ENCODE measurements at places on chromosomes 3 and 15.

GRCh38 chr3:156817646-156818272, 8.4 kb upstream of the LEKR1 start:
- no peak for DNase-seq

- DNase-seq, result no peak
Observed at GRCh38 chr15:69067296-69067695, 52.8 kb downstream of the NOX5 start.

DNA sequence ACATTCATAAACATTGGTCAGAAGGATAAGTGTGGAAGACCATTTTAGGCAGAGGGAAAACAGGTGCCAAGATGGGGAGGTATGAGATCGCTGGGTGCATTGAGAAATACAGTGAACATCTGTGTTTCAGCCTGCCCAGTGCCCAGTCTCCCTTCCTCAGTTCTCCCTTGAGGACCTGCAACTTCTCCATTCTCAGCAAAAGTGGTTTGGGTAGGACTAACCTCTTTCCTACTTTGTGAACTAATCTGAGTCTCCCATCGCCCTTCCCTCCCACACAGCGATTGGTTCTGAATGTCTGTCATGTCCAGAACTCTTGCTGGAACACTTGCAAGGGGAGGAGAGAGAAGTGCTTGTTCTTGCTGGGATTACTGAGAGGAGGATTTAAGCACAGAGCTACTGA, 10.9 kb upstream of the CCNL1 start:
- no peak for DNase-seq

- no peak for DNase-seq
Observed at GRCh38 chr15:92803852-92804609, 96.1 kb upstream of the CHD2 start.

DNA sequence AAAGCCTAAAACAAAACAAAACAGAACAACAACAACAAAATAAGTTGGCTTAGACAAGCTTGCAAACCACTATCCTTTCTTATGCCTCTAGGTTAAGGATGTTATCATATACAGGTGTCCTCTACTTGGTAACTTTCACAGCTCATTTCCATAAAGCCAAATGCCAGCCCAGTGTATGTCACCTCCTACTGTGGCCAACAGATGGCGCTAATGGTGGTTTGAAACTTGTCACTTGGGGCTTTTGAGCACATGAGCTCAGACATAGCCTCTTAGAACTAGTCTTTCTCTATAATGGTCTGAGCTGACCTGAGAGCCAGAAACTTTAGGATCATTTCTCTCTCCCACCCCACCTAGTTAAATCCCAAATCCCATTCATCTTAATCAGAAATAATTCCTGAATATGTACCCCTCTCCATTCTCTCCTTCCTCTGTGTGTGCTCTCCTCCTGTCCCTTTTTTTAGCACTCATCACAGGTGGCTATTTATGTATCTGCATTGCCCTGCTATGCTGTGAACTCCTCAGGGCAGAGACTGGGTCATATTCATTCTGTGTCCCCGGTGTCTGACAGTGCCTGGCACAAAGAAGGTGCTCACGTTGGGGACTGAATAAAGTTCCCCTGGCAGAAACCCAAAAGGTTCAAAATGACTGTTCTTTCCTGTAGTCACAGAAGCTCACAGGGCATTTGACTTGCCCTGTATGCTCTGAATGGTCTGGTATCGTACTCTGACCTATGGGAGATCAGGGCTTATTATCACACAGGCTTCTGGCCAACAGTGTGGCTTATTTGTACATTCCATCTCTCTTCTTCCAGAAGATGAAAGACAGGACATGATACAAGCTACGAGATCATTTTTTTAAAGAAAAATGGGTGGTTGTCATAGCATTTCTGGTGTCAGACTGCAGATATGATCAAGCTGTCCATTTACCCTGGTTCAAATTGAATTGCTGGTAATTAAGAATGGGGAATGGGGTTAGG, 319.3 kb upstream of the AZI2 start:
- peak; percentile 38 for DNase-seq

DNA sequence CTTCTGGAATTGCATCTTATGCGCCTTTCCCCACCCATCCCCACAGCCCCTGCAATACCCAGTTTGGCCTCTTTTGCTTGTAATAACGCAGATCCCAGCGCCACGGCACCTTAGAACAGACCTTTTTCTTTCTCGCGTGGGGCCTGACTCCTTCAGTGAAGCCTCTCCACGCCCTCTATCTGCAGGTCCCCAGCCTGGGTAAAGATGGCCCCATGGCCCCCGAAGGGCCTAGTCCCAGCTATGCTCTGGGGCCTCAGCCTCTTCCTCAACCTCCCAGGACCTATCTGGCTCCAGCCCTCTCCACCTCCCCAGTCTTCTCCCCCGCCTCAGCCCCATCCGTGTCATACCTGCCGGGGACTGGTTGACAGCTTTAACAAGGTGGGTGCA, 594 bp downstream of the CRELD1 start:
- DNase-seq, result no peak

GRCh38 chr3:119400466-119400865, 62.9 kb downstream of the TMEM39A start:
- DNase-seq, result no peak

GRCh38 chr3:189001559-189001958, 170.2 kb upstream of the TPRG1 start:
- no peak for DNase-seq

DNA sequence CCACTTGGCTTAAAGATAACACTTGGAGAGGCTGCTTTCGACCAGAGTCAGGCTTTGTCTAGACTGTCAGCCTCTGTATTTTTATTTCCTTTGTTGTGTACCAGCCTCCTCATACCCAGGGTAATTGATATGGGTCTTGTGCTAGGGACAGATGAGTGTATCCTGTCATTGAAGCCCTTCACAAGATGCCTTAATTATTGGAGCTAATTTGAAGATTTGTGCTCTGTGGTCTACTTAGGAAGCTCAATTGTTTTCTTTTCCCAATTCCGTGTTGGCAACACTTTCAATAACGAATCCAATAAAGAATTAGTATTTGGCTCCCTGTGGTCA, 60.5 kb upstream of the DPH6 start:
- DNase-seq, result no peak

GRCh38 chr3:194957743-194958240, 272.1 kb downstream of the FAM43A start:
- DNase-seq, result no peak

GRCh38 chr3:86989611-86990010, 1.3 kb downstream of the VGLL3 start:
- no peak for DNase-seq

- no peak for DNase-seq
Observed at GRCh38 chr15:86237111-86237500, 157.4 kb downstream of the AGBL1 start.

DNA sequence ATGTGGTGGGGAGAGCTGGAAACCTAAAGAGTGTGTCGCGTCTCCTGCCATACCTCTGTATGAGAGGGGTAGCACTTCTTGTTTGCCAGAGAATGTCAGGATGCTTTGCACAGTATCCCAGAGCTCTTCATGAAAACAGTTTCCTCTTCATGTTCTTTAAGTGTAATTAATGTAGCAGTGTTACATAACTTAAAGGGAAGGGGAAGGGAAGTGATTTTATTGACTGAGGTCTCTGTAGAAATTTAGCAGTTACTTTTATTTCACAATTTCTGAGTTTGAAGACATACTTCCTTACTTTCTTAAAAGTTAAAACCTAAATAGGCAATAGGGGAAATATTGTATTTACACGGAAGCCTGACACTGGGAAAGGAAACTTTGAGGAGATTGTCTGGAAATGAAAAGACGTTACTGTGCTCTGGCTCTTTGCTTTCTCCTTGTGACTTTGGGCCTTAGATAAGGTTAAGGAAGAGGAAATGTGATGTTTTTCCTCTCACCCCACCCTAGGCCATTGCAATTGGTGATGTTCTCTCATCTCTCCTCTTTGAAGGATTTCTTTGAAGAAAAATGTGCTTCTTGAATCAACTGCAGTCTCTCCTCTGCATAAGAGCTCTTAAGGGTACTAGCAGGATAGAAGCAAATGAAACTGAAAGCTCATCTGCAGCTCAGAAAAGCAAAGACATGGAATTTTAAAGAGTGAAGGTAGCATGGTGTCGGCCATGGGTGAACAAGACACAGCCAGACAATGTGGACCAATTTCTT, 6.0 kb downstream of the NXPE3 start:
- DNase-seq, result no peak

- no peak for DNase-seq
Observed at GRCh38 chr3:50269977-50270413, 1.0 kb downstream of the SEMA3B start.

GRCh38 chr3:113377158-113377557, 64.1 kb downstream of the CFAP44 start:
- no peak for DNase-seq

DNA sequence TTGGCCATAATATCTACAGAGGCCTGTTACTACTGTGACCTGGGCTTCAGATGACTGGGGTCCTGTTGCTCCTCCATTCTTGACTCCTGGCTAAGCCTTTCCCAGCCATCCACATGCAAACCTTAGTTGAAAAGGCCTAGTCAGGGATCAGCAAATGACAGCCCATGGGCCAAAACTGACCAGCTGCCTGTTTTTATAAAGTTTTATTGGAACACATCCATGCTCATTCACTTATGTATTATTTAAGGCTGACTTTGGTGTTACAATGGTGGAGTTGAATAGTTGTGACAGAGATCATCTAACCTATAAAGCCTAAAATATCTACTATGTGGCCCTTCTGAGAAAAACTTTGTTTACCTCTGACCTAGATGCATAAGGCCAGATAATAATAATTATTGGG, 16.8 kb upstream of the SLC4A7 start:
- DNase-seq, result no peak

GRCh38 chr15:60460931-60461330, 18.0 kb downstream of the ICE2 start:
- DNase-seq, result no peak

GRCh38 chr15:34001536-34001935, 33.2 kb downstream of the CHRM5 start:
- no peak for DNase-seq

GRCh38 chr3:16937326-16937845, 52.6 kb downstream of the PLCL2 start:
- DNase-seq, result no peak

DNA sequence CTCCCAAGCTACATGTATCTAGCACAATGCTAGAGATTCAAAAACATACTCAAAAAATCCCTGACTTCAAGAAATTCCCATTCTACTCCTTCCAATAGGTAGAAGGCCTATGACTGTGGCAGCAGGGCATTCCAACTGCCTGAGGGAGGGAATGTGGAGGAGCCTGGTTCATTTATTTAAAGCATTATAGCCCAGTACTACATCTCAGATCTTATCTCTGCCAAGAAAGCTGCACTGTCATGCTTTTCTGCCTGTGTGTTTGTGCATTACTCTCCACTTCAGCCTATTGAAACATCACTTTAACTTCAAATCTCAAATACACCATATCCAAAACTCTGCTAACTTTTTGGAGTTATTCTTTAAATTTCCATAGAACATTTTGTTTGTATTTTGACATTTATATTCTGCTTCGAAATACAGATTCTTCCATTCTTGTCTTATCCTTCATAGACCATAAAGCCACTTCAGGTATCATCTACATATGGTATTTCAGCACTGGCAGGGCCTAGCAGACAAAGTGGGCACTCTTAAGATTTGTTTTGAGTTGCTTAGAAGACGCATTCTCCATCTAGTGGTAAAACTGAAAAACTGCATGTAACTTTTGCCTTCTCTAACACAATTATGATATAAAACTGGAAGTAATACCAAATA, 59.1 kb upstream of the NEDD4 start:
- DNase-seq, result peak; percentile 42

- DNase-seq, result no peak
Observed at GRCh38 chr15:95259965-95260364, 1028.6 kb downstream of the MCTP2 start.

- DNase-seq, result no peak
Observed at GRCh38 chr3:113575206-113575605, 42.9 kb downstream of the SIDT1 start.

- no peak for DNase-seq
Observed at GRCh38 chr3:123799544-123800361, 84.4 kb downstream of the MYLK start.

DNA sequence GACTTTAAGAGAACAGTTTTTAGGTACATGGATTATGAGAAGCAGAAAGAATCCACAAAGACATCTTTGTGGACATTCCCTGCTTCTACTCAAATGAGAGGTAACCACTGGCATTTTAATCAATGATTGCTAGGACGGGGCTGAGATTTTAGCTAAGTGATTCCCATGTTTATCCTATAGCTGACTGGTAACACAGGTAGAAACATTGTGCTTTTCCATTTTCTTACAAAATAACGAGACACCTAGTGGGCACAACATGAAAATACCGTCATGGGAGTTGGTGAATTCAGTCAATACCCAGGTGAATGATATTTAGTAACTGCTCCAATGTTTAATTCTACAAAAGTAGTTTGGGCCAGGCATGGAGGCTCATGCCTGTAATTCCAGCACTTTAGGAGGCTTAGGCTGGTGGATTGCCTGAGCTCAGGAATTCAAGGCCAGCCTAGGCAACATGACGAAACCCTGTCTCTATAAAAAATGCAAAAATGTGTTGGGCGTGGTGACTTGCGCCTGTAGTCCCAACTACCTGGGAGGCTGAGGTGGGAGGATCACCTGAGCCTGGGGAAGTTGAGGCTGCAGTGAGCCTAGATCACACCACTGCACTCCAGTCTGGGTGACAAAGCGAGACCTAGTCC, 37.2 kb upstream of the DENND4A start:
- DNase-seq, result peak; percentile 51

DNA sequence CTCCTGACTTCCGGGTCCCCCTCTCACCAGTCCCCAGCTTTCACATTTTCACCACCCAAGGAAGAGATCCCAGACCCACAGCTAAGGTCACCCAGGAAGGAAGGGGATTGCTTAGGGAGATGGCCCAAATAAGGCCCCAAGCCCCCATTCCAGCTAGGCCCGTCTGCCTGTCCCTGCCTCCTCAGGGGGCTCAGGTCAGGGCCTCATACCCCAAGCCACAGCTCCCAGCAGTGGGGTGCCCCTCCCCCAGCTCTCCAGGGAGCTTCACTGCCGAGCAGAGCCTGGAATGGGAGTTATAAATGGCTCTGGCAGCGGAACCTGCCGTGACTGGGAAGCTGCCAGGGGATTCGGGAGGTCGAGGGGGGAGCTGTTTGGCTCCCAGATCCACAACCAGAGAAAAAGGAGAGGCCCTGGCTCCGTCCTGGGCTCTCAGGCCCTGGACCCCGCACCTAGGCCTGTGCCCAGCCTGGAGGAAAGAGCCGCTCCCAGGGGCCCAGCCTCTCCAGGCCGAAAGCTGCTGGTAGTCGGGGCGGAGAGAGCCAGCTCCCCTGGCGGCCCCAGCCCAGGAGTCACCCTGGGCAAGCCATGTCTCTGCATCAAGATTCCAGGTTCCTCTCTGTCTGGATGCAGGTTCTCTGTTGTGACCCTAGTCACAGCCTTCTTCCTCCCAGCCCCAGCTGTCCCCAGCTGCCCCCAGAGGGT, 550 bp downstream of the CCDC9B start:
- no peak for DNase-seq

- DNase-seq, result no peak
Observed at GRCh38 chr3:150054635-150055034, 83.9 kb upstream of the PFN2 start.

All from germinal center (tissue), 1 donor.